ENCODE measurements at places on chromosomes 4 and X.

- no peak for DNase-seq
These were observed 24.0 kb downstream of the RBMX start for GRCh38 chrX:136856551-136856950.

- DNase-seq: no peak
These were observed 365.5 kb downstream of the GBA3 start for GRCh38 chr4:23058165-23058776.

DNA sequence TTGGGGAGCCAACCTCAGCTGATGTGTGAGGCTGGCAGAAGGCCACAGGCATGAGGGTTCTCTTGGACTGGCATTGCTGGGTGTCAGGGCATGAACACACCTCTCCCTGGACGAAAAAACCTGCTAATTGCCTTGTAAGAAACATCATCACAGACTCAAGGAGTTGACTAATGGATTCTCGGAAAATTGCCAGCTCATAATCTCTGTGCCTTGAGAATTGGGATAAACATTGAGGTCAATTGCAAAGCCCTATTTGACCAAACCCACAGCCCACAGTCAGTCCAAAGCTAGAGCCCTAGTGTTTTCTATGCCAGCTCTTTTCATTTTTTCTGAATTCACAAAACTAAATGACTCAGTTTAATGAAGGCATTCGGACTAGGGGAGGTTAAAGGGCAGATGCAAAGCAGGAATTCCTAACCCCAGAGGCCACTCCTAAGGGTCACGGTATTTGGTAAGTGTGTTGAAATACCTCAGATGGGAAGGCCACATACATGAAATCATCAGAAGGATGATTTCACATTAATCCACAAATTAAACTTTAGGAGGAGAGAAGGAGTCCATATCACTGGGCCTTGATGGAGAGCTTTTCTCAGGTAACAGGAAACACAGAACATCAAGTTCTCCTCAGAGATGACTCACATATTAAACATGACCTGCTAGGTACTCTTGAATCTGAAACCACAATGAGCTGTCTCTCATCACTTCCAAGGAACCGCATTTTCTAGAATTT, 39.0 kb upstream of the RASL11B start:
- DNase-seq: no peak

GRCh38 chr4:11428231-11428898, at the start of gene HS3ST1:
Gene HS3ST1 (minus strand): TSS chr4:11428894. CDS start chr4:11400005, 28,889 bp downstream.
- peak; percentile 58 for DNase-seq

DNA sequence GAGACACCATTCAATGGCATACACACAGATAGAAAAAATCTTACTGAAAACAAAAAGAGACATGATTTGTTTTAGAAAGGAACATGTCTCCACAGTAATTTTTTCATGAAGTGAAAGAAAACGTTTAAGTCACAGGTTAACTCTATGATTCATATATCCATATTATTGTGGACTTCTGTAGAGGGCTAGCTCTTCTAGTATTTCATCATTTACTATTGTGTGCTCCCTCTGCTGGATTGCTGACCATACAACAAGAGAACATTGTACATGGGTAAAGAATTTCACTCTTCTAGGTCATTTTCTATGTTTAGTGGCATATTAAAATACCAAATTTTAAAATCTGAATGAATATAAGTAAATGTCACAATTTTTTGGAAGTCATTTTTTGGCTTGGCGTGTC, 91.8 kb upstream of the POU3F4 start:
- DNase-seq: no peak

DNA sequence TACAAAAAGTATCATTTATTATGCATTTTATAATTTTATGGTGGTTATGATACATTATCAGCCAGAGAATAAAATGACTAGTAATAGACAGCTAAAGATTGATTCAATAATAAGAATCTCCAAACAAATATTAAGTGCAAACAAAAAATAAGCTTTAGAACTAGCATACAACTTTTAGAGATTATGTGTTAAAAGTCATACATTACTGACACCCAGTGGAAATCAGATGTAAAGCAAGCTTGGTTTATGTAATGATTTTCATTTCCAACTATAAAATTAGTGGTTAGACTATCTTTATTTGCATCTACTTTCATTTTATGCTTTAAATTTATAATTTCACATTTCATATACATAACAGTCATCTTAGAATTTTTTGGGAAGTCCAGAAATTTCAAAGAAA, 57.7 kb downstream of the IL13RA2 start:
- no peak for DNase-seq

DNA sequence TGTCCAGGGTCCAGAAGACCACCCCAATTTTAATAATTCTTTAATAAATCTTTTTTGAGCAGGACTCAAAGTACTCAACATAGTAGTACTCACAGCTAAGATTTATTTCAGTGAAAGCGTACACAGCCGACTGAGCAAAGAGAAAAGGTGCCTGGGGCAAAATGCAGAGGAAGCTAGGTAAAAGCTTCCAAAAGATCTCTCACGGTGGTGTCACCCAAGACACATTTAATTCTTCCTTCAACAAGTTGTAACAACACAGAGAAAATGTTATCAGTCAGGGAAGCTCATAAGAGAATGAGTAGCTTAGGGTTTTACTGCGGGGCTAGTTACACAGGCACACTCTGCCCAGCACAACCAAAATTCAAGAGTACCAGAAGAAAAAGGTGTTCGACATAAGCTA, 201.1 kb downstream of the OPHN1 start:
- DNase-seq: no peak

DNA sequence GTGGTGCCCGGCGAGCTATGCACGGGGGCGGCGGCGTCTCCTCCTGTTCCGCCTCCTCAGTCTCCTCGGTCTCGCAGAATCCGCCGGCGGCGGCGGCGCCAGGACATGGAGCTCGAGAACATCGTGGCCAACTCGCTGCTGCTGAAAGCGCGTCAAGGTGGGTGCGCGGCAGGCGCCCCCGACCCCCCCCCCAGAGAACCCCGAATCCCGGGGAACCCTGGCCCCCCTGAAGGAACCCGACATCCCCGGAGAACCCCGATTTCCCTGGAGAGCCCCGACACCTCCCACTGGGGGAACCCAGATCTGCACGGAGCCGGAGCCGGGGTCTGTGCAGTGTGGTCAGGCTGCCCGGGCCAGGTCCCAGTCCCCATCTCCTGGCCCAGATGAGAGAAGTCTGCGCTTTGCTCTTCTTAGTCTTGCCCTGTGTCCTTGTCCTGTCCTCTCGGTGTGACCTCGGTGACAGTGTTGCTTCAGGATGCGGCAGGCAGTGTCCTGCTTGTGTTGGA, 648 bp downstream of the GRK4 start:
- no peak for DNase-seq

All from NCI-H1417 (cell line).